GM19239 (cell line): ENCODE measurements at places on chromosomes 6 and 20.

DNA sequence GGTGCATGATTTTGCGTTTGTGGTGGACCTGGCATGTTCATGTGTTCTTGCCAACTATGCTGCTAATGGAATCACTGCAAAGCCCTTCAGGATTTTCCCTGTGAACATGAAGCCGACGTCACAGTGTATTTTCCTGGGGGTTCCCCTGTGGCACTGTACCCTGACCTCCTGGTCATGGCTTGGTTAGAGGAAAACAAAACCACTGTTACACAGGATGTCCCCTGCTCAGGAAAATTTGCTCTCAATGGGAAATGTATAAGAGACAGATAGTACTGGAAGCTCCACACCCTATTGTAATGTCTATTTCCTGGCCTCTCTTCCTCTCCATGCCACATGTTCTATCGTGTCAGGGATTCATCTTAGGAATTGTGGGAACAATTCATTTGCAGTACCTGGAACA lies 19.7 kb downstream of the TSHZ2 start:
- DNase-seq = no peak

GRCh38 chr6:144384427-144384826 lies 99.3 kb downstream of the UTRN start:
- no peak for DNase-seq

DNA sequence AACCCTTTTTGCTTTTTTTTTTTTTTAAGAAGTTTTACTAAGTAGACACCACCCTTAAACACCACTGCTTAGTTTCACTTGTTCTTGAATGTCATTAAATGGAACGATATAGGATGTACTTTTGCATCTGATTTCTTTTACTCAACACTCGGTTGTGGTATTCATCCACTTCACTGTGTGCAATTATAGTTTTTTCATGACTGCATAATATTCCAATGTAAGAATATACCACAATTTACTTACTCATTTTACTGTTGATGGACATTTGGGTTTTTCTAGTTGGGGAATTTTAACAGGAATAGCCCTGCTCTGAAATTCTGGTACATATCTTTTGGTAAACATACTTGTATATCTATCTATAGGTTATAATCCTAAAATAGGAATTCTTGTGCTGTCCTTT lies 29.9 kb downstream of the RTN4IP1 start:
- no peak for DNase-seq

GRCh38 chr6:154768280-154768679 lies 35.1 kb downstream of the SCAF8 start:
- DNase-seq = no peak

GRCh38 chr6:43772681-43773049 lies 2.7 kb downstream of the VEGFA start:
- DNase-seq = no peak

GRCh38 chr6:56798163-56798562 lies 155.5 kb upstream of the DST start:
- DNase-seq = no peak

DNA sequence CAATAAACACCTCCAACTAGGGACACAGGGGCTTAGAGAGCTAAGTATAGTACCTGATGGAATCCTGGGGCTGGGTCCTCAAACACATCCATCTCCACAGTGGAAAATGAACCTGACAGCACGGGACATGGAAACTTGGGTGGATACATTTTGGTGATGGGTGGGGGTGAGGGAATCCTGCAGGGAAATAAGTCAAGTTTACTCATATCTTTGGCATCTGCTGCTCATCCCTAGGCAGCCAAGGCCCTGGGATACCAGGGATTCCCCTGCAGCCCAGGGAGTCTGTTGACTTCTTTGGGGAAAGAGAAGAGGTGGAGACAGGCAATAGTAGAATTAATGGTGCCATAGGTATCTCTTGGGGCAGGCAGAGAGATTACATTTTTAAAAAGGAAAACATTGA lies 6.6 kb downstream of the APOBEC2 start:
- DNase-seq = no peak

- no peak for DNase-seq
Measured at GRCh38 chr20:2004171-2004570, 10.3 kb upstream of the PDYN start.

DNA sequence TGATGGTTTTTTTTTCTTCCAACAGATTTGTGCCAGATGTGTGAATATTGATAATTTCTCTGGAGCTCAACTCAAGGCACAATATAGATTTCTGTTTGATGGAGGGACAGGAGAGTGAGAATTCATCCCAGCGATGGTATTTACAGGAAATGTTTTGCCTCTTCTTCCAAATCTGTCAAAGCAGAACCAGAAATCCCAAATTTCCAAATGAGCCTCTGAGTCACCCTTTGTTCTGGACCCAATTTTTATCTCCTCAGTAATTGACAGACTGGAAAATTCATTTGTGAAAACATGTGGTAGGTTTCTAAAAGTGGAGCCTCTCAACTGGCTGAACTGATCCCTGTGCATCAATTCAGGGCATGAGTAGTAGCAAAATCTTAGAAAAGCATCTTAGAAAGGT lies 223.2 kb upstream of the TSHZ2 start:
- no peak for DNase-seq

- DNase-seq = no peak
Measured at GRCh38 chr6:17352302-17352701, 41.1 kb upstream of the CAP2 start.

DNA sequence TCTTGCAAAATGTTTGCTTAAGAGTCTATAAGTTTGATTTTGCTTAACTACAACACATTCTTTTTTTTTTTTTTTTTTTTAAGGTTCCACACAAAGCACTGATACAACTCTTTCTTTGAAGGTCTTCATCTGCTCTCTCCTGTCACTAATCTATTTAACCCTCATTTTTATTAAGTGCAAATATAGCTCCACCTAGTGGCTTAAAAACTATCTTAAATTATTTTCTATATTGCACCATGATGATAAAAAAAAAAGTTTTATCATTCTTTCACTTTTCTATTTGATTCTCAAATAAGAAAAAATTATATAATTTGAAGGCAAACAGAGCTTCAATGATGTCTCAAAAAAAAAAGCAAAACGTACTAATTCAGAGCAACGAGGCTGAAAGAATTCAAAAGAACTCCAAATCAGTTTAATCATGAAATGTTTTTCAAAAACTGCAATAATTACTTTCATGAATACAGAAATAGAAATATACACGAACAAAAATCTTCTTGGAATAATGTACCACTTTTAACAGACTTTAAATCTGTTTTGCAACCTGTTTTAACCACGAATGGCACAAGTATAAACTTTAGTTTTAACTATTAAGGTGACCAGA lies 12.8 kb downstream of the ESF1 start:
- DNase-seq = no peak

DNA sequence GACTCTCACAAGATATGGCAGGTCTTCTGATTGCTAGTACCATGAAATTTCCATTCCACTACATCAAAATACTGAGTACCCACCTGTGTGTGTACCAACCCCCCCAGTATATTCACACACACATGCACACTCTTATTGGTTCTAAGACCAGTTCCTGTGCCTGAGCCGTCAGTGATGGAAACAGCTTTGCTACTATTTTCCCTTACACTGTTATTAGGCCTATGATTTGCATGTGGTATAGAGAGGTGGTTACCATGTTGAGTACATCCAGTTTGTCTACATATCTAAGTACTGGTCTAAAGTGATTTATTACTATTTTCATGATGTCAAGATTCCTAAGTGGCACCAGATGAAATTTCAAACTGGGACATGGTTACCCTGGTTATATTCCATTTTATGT lies 459.9 kb downstream of the BCKDHB start:
- no peak for DNase-seq

DNA sequence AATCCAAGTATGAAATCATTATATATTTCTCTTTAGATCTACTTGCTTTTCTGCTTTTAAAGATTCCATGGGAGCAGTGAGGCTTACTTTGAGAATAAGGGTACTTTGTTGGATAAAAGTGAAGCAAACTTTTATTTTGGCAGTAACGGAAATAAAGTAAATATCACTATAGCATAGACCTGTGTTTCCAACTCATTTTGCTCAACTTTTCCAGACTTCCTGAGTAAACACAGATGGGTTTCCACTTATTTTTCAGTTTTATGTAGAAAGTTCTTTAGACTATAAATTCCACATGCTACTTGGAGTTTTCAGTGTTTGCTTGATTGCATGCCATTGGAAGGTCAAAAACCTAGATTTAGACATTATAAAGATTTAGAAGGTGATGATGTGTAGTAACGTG lies 6.2 kb downstream of the STX16 start:
- no peak for DNase-seq
